Naive thymus-derived CD4-positive, alpha-beta T cell (primary cell): ENCODE measurements at places on chromosomes 3 and 15. TPM values are rescaled to one million over a fixed set of nuclear protein-coding genes. Genes with fewer than 3 reads are reported as not detected.

DNA sequence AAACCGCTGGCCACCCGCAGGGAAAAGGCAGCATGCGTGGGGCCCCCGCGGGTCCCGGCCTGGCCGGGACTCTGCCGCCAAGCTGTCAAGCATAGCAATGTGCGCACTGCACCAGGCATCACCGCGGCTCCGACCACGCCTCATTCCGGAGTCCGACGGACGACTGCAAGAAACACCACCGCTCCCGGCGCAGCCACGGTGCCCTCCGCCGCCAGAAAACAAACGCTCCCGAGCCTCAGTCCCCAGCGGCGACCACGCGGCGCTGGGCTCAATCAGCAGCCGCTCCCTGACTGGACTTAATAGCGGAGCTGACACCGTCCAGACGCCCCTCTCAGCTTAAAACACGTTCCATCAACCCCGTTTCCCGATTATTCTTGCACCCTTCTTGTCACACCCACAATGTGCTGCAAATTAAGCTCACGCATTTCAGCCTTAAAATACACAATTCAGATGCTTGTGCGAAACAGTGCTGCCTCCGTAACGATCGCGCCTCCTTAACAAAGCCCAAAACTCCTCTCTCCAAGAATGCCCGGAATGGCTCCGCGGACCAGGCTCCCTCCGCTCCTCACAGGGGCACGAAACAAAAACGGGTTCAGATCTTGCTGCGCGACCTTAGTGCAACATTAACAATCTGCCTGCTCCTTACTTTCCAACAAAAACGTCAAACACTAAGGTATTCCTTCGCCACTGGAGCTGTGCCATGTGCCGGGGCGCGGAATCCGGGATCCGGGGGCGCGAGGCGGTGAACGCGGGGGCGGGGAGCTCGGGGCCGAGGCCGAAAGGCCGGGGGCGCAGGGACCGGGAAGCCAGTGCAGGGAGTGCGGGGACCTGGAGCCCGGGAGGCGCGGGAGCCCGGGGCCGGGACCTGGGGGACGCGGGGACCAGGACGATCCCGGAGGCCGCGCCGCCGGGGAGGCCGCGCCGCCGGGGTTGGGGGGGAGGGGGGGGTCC lies 655 bp downstream of the CYFIP1 start:
- DNase-seq = no peak

DNA sequence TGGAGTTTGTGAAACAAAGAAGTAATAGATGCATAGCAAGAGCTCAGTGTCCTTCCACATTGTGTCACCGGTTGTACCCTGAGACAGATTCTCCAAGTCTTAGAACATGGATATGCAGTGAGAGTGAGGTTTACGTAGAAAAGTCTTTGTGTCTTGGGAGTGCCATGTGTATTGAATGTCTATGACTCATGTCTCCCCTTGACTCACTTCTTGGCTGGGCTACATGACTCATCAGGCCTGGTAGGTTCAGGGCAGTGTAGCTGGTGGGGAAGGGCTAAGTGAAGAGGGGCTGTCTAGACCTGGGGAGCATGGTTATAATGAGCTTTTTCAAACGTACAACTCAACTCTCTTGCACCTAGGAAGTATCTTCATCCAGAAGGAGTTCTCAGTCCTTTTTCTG lies 167.4 kb downstream of the GAP43 start:
- DNase-seq = no peak

GRCh38 chr3:61008153-61008997 lies 242.9 kb downstream of the FHIT start:
- no peak for DNase-seq

- DNase-seq = no peak
These were observed 18.1 kb upstream of the OR5AC2 start for GRCh38 chr3:98068824-98069223.

DNA sequence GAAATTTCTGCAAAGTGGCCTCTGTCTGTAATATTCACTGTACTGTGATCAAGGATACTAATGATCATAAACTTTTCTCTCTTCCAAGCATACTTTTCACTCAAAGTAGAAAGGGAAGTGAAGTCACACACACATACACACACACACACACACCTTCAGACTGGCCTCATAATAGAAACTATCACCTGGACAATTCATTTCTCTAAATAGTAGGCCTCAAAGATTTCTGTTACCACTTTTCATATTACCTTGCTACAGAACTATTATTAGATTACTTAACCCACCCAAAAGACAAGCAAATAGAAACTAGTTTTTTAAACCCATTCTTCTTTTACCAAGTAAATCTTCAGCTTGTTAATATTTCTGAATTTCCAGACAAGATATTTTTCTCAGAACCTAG lies 12.2 kb downstream of the CPB1 start:
- DNase-seq = no peak

DNA sequence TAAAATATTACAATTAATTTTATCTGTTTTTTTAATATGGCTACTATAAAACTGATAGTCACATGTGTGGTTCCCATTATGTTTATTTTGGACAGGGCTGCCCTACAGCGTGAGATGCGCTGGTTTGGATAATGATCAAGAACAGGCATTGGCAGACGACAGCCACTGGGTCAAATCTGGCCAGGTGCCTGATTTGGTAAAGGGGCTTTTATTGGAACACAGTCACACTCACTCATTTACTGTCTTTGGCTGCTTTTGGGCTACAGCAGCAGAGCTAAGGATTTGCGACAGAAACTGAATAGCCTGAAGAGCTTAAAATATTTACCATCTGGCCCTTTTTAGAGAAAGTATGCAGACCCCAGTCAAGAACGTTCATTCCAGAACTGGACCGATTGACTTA lies 724.2 kb upstream of the CFAP20DC start:
- no peak for DNase-seq

Gene RLBP1
- total RNA-seq = not detected
